ENCODE measurements at places on chromosomes 2 and 18.

DNA sequence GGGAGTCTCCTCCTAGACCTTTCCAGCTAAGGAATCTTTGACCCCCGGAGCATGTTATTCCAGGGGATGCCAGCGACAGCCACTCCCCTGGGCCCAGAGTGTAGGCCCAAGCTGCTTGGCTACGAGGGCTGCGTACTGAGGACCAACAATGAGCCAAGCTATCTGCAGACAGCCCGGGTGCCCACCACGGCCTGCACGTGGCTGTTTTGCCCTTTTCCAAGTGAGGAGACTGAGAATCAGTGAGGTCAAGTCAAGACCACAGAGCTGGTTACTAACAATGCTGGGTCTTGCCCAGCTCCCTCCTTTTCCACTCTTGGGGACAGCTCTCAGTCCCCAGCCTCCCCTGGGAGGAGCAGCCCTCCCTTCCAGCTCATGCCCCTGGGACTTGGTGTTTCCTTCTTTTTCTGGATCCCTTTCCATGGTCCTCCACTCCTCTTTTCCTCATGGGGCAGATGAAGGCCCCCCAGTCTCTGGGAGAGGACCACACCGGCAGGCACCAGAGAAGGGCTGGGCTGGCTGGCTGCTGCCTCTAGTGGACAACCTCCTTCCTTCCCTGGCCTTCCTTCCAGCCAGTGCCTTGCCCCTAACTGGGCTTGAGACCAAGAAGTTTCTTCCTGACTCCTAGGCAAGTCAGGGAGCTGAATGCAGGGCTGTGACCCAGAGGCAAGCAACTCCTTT is 550 bp upstream of the MALL start:
- no peak for DNase-seq

GRCh38 chr18:65239787-65240186 is 511.0 kb upstream of the CDH7 start:
- DNase-seq = no peak

DNA sequence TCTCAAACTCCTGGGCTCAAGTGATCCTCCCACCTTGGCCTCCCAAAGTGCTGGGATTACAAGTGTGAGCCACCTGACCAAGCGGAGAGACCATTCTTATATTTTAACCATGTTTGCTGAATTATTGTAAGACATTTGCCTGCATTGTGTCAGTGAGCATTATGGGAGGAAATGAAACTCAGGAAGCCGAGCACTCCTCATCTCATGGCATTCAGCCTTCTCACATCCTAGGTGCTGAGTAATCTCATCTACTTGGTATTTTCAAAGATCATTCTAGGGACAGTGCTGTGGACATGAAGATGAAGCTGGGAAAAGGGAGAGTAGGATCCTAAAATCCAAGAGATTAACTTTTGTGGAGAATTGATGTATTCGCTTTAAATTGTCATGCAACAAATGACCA is 66.1 kb downstream of the NAPG start:
- no peak for DNase-seq

DNA sequence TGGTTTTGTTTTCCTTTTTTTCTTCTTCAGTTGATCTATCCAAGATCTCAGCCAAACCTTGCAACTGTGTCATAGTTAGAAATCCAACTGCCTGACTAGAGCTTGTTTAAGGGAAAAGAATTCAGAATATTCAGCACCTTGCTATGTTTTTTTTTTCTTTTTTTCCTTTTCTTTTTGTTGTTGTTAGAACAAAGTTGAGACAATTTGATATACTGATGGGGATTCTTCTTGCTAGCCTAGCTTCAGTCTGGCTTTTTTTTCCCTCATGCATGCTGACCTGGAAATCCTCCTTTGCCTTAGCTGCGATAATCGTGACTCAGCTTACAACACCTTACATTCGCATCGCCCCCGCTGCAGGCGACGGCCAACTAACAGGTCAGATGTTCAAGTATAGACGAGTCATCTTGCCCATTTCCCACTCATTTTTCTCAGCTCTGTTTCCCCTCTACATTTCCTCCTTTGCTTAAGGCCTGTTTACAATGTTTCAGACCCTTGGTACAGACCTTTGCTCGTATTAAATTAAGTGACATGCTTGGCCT is 487.2 kb upstream of the RAB12 start:
- DNase-seq = no peak

DNA sequence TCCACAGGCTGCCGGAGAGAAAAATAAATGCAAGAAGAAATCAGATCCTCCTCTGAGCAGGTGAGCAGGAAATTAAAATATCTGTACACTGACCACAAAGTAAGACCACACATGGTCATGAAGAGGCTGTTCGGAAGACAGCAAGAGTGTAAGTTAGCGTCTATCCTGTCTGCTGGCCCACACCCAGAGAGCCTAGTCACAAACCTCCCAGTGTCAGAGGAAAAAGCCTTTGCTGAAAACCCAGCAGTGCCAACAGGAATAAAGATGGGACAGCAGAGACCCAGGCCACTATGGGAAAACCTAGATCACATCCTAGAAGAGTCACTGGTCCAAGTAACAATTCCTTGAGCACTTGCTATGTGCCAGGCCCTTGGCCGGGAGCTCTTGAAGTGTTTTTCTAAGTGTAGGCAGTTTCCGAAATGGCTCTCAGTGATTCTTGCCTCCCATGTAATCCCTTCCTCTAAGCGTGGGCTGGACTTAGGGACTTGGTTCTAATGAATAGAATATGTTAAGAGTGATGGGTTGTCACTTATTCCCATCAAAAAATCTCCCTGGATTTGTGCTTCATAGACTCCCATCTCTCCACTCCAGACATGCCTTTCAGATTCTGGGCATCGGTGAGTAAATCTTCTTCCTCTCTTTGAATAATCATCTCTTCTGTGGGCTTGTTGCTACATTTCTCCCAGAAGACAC is 110.9 kb upstream of the PKDCC start:
- no peak for DNase-seq

DNA sequence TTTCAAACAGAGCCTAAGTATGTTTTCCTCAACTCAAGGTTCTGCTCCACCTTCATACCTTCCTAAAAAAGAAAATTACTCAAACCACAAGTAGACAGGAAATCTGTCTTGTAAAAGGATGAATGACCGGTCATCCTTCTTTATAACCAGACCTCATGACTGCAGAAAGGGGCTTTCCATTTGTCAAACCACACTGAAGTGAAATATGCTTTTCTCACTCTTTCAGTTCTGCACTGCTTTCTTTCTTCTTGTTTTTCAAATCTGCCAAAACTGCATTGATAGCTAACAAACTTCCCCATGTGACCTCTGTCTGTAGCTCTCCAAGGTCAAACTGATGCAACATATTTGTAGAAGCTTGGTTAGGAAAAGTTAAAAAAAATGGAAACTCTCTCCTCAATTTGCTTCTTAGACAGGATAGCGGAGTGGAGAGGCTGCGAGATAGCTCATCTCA is 308.9 kb upstream of the CCDC68 start:
- no peak for DNase-seq

GRCh38 chr2:61214171-61214570 is 52.2 kb downstream of the C2orf74 start:
- DNase-seq = no peak

GRCh38 chr2:66834859-66835258 is 399.9 kb downstream of the MEIS1 start:
- no peak for DNase-seq

DNA sequence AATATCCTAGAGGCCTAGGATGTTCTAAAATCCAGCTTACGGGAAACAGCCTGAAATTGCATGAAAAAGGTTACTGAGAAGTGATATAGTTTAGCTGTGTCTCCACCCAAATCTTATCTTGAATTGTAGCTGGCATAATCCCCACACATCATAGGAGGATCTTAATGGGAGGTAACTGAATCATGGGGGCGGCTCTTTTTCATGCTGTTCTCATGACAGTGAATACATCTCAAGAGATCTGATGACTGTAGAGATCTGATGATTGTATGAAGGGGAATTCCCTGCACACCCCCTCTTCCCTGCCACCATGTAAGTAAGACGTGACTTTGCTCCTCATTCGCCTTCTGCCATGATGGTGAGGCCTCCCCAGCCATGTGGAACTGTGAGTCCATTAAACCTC is 385.6 kb upstream of the ID2 start:
- no peak for DNase-seq

GRCh38 chr2:230984393-230985220 is 11.3 kb upstream of the SPATA3 start:
- DNase-seq = no peak

DNA sequence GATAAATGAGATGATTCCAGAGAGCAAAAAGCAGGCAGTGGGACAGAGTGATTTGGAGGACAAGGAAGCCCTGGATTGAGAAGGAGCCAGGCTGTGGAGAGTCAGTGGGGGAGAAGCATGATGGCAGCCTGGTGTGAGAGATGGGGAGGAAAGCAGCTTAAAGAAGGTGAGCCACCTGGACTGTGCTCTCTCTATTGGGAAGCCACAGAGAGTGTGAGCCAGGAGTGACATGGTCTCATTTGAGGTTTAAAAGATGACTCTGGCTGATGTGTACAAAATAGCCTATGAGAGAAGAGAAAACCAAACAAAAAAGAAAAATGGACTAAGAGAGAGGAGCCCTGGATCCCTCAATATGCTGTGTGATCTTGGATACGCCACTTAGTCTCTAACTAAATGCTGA is 12.9 kb upstream of the EPAS1 start:
- DNase-seq = no peak

DNA sequence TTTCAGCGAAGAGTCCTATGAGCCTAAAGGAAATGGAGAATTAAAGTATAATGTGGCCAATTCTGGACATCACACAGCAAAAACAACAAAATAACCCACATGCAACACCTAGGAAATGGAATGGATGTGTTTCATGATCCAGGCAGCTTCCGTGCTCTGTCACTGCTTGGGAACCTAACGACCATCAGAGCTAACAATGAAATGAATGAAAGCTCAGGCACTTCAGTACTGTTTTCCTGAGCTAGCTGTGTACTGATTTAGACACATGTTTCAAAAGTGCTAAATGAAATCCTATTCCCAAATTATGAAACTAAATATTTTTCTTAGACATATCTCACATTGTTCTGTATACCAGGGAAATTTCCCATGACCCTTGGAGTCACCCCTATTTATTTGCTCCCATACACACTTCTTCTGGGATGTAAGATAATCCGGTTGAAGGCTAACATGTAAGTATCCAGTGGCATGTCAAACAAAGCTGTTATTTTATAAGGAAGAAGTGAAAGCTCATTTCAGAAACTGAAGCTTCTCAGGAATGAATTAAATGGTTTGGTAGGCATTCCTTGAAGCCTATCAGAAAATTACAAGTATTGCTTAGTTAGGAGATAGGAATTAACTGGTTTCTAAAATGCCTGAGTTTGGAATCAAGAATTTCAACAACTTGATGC is 108.5 kb upstream of the RND3 start:
- no peak for DNase-seq

DNA sequence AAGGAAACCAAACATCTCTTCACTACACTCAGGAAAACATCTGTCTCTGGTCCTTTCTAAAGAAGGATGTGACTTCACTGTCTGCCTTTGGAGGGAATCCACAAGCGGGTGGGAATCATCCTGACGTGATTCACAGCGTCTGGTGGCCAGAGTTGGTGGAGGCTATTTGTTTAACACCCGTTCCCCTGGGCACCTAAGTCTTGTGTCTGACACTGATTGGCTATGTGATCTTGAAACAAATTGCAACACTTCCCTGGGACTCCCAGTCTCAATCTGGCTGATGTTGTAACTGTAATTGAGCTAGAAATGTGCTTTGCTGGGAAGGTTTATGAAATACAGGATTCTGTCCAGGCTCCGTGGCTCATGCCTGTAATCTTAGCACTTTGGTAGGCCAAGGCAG is 28.8 kb upstream of the SIX3 start:
- DNase-seq = no peak

GRCh38 chr2:86253424-86253823 is 54.2 kb downstream of the MRPL35 start:
- no peak for DNase-seq

GRCh38 chr18:63213936-63214671 is 105.5 kb downstream of the BCL2 start:
- no peak for DNase-seq

DNA sequence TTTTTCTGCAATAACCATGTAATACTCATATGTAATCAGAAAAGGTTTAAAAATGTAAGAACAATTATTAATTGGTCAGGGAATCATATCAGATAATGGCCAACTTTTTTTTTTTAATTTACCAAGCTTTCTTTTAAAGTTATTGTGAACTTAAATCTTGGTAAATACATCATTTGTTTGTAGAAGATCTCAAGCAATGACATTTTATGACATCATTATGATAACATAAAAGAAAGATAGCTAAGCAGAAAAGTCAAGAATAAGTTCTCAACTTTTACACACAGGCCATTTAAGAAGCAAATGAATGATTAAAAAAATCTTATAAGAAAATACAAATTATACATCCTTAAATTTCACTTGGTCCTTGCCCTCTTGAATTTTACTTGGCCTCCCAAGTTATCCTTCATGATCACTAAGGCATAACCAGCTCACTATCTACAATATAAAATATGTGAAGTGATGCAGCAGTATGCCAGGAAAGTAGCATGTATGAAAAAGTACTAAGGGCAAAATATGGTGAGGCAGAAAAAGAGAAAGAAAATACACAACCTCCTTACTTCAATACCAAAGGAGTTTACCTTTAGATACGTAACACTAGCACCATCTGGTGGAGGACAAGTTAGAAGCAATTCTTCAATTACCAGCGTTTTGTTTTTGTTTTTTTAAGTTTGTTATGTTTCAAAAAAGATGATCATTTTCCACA is 116.6 kb downstream of the SRBD1 start:
- DNase-seq = no peak

DNA sequence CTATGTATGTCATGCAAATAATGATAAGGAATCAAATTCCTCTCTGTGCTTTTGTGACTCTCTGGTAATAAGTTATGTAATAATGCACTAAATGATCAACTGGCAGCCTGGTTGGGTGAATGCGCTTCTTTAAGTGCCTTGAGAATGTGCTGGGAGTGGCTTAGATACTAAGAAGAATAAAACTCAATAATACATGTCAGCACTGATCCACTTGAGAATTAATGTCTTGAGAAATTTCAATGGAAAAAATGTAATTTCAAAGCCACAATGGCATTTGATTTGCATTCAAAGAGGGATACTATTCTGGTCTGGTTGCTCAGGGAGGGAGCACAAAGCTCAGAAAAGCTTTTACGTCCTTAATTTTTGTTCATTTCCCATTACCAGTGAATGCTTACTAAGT is 137.7 kb upstream of the MMADHC start:
- no peak for DNase-seq

GRCh38 chr2:142509401-142509800 is 368.1 kb upstream of the KYNU start:
- DNase-seq = no peak

DNA sequence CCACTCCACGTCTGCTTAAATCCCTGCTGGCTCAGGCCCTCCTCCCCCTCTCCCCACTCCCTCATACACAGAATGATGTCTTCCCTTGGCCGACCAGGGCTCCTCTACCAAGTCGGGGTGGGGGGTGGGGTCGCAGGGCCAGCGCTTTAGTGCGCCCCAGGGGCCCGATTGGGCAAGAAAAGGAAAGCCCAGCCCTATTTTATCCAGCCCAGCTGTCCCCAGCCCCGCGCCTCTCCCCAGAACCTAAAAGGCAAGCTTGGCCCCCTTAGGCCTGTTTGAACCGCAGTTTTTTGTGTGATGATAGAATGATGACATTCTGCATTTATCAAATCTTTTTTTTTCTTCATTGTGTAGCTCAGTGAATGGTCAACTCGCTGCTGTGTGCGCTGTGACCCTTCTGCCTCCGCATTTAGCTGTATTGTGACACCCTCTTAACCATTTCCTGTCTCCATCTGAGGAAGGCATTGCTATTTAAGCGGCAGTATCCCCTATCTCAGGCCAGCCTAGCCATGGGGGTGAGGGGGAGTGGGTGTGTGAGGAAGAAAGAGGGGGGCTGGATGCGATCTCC is 231.4 kb downstream of the HAUS1 start:
- no peak for DNase-seq
